ENCODE measurements at places on chromosomes 3 and 15. TPM values are rescaled to one million over a fixed set of nuclear protein-coding genes. Genes with fewer than 3 reads are reported as not detected.

Gene PEAK1
- total RNA-seq: 128 TPM

Gene C2CD4B
- total RNA-seq: not detected

Gene FEZF2
- not detected for total RNA-seq

Gene CHRFAM7A
- total RNA-seq: 0.72 TPM

Gene PIERCE2
- total RNA-seq: 5.3 TPM

Gene TGM4
- not detected for total RNA-seq

Gene GOLGA6B
- total RNA-seq: not detected

DNA sequence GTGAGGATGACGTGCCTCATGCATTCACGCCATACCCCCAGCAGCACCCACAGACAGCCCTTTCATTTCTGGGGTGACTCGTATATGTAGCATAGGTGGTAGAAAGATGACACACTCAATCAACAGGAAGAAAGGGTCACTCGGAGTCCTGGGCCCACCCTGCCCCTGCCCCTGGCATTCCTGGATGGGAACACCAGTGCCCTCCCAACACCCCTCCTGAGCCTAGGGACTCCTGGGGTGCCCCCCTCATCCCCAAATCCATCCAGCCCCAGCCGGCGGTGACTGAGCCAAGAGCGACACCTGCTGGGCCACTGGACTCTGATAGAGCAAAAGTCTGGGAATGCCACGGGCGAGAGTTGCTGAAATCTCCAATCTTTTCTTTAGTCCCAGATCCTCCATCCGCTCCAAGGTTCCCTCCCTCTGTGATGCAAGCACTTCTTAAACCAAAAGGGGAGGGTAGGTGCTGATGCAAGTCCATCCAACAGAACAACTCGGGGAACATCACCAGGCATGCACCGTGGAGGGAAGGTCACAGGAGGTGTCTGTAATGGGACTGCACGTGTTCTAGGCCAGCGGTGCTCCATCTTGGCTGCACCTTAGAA is 31.1 kb downstream of the ACAN start:
- DNase-seq: peak; percentile 91

DNA sequence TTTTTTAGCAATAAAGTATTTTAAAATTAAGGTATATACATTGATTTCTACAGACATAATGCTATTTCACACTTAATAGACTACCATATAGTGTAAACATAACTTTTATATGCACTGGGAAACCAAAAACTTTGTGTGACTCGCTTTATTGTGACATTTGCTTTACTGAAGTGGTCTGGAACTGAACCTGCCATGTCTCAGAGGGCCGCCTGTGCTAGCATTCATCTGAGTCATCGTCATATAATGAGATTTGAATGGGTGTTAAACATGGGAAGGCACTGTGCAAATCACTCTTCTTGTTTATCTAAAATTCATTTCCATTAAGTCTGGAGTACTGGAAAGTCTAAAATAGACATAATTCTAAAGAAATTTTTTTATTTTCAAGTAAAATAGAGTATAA is 12.9 kb downstream of the EIF2AK4 start:
- DNase-seq: no peak

- no peak for DNase-seq
Measured at GRCh38 chr3:4778119-4778518, 201.1 kb upstream of the BHLHE40 start.

DNA sequence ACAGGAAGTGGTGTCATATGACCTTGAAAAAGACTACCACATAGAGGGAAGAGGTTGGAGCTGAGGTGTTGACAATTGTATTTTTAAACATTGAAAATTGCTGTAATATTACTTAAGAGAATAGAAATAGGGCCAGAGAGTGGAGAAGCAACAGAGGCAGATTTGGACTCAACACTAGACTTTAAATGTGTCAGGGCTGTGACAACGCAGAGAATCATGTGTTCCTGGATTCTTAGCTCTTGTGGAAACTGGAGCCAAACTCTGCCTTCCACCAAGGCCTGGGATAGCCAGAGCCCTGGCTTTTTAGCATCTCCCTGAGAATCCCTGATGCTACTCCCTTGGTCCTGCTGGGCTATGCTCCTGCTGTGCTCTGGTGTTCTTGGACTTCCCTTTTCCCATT is 277.5 kb downstream of the KCNH8 start:
- no peak for DNase-seq

DNA sequence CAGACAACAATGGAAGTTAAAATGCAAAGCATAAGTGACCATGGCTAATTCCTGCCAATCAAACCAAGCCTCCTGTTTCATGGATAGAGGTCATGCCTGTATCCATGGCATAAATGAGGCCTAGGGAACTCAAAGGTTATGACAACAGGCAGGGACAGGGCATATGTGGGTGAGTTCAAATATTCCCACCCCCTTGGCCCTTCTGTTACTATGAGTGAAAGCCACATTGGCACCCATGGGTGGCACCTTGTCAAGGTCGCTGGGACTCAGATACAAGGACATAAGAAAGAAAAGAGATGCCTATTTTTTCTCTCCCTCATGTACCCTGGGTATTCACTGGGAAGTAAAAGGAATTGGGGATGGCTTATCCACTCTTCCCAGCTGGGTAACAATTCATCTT is 25.3 kb upstream of the TMEM45A start:
- no peak for DNase-seq

DNA sequence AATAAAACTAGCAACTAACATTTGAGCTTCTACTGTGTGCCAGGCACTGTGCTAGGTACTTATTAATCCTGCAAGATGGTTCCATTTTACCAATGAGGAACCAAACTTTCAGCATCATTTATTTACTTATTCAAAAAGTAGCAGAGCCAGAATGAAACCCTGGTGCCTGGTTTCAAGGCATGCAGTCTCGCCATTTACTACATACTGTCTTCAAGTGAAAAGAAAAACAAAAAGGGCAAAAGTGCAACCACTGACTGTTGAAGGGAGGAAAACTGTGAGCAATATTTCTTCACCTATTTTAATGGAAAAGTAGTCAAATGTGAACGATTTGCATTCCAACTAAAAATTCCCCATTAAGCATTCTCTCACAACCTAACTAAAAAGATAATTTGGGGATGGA is 8.7 kb downstream of the DCUN1D1 start:
- DNase-seq: peak; percentile 84

DNA sequence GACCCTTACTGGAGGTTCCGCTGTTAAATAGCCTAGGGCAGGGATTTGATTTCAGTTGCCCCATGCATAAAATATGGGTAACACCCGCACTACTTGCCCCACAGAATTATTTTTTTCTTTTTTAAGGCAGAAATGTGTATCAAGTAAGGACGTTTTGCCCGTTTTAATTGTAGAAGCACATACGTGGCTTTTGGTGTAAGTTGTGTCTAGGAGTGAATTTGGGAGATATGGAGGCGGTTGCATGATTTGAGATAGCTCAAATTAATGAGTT is 636 bp upstream of the LRRC58 start:
- DNase-seq: no peak

DNA sequence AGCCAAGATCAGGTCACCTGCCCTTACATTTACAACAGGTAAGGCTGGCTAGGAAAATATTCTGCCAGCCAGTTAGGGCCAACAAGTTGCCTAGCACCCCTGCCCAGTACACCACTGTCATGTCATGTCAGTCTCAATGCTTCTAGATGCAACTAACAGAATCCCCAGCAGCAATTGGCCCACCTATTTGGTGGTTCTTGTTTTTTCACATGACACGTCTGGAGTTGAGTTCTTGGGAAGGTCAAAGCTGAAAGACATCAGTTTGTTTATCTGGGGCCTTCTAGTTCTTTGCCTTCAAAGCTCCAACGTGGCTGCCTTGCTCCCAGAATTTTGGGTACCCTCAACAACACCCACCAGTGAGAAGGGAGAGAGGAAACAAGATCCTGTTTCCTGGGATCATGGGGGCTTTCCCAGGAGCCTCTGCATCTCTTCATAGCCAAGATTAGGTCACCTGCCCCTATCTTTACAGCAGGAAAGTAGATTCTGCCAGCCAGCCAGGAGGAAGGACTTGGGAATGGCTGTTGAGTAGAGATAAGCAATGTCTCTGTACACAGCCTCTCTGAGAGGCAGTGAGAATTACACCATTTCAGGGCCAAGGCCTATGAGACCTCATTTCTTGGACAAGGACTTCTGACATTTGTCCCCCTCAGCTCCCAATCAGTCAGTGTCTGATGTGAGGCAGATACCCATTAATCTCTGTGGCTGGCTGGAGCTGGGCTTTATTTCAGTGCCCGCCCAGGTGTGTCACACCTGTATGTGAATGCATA is 8.6 kb downstream of the GPX1 start:
- DNase-seq: no peak

DNA sequence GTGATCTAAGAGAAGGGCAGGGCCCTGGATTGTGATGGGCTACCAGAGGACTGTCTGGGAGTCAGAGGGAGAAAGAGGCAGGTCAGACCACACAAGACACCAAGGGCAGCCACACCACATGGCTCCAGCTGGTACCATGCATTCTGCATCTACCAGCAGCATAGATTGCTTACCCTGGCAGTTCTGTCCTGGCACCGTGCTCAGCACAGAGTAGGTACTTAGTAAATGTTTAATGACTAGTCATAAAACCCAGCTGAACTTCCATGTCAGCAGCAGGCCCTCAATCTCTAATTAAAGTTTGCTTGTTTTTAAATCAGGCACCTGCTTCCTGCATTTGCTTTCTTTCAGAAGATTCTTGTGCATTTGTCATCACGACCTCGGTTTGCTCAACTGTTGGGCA is 77.3 kb upstream of the ATP2B2 start:
- no peak for DNase-seq

DNA sequence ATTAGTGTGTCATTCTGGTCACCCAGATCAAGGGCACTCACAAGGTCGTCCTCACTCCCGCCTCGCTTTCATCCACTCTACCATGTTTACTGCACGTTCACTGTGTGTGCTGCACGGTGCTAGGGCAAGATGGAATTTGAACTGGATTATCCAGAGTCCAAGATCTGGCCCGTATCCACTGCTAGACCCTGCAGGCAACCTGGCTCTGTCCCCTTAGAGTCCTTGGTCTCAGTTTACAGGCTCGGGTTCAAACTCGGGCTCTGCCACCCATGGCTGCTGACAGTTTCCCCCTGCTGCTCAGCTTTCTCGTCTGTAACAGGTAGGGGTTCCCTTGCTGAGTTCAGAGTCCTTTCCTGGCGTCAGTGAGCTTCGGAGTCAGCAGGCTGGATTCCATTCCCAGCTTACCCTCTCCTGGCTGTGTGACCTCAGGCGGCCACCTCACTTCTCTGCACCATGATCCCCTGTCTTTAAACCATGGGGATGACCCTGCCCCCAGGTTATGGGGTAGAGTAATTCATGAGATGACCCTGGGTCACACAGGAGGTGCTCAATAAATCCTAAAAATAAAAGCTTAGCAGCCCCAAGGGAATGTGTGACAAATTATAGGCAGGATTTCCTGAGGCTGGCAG is 79.6 kb upstream of the SLC6A6 start:
- peak; percentile 25 for DNase-seq

- no peak for DNase-seq
Measured at GRCh38 chr3:74539876-74540275, 74.6 kb downstream of the CNTN3 start.

DNA sequence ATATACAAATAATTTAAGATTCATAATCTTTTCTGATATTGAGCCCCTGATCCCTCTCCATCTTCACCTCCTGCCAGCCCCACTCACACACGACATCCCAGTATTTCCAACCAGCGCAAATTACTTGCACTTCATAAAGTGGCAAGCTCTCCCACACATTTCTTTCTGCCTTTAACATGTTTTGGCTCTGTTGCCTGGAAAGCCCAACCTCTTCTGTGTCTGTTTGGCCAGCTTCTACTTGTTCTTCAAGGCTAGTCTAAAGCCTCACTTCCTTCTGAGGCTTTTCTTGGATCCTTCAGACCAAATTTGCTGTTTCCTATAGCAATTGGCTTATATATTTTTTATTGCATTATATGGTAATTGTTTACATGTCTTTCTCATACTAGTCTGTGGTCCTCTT is 5.1 kb upstream of the TM6SF1 start:
- no peak for DNase-seq

GRCh38 chr3:169173231-169173630 is 490.3 kb downstream of the MECOM start:
- DNase-seq: no peak

DNA sequence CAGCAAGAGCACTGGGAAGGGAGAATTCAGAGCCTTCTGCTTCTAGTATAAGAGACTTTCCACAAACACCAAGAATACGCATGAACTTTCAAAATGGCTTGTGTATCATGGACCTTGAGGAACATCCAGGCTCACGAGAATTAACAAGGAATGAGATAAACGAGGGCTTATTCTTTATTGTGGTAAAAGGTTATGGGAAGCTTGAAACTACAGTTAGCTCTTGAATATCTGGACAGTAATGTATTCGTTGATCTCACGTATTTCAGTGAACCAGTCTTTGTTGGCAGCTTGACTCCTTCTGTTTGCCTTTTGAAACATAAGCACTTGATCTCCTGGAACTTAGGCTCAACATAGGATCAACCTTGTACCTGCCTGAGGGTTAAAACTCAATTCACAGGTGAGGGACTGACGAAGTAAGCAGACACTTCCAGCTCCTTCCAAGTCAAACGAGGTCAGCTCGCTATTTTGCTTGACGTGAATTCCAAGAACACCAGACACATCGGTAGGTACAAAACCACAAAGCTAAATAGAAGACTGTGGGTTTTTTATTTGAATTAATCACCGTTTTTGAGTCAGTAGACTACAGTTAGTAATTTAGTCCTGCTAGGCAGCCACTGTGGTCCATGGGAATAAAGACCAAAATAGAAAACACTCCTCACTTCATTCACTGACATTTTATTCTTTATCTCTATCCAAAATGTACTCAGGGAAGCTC is 30.8 kb downstream of the GALNT15 start:
- DNase-seq: peak; percentile 87

DNA sequence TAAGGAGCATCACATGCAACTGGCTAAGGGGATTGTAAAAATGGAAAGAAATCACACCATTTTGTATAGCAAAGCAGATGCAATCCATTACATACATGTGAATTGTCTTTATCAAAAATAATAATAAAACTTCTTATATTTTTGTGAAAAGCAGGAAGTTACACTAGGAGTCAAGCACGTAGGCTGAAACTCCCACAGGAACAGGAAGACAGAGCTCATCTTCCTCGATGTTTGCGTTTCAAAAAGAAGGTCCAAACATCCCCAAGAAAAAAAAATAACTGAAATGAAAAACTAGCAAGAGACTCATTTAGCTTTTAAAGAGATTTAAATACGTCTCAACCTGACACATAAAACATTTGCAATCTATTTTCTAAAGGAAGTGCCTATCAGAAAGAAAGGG is 106.6 kb downstream of the TGFBR2 start:
- DNase-seq: no peak

DNA sequence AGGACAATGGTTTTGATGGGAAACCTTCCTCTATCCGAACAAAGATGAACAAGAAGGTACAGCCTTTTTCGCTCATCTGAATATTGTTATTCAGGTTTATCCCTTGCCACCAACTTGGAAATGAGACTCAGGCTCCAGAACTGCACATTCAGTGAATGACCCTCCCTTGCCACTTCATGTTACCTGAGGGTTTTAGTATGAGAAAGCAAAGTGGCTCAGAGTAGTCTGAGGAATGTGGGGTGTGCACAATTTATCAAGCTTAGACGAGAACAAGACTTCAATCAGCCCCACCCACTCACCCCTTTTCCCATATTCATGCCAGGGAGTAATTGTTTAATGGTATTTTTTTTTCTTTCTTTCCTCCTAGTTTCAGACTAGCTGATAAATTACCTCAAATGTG is 265.3 kb upstream of the POU1F1 start:
- no peak for DNase-seq

GRCh38 chr3:161323926-161324621 is 47.2 kb downstream of the SPTSSB start:
- DNase-seq: no peak

Data from osteoblast (primary cell).